LoVo (cell line): ENCODE measurements at places on chromosomes 7 and 10.
A peak's percentile ranks its signal among the peaks of the same experiment; 100 is the strongest.

GRCh38 chr10:32985341-32985764 lies 27.3 kb upstream of the ITGB1 start:
- no peak for DNase-seq

- DNase-seq, result no peak
Measured at GRCh38 chr7:123244768-123245167, 45.0 kb upstream of the SLC13A1 start.

DNA sequence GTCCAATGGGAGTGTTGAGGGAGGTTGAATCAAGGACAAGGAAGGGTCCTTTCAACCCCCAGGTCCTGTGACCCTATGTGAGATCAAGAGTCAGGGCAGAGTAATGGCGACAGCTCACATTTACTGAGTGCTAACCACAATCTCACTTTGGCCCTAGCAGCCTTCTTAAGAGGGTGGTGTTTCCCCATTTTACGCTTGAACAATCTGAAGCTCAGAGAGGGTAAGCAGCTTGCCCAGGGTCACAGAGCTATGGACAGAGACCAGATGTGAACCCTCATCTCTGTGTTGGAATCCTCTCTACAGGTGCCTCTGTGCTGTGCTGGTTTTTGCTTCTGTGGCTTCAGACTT lies 102.0 kb downstream of the GRK5 start:
- no peak for DNase-seq

GRCh38 chr10:49612513-49613164 lies 1.2 kb upstream of the CHAT start:
- DNase-seq, result peak; percentile 23

GRCh38 chr7:156236181-156236889 lies 404.2 kb upstream of the RNF32 start:
- DNase-seq, result no peak

DNA sequence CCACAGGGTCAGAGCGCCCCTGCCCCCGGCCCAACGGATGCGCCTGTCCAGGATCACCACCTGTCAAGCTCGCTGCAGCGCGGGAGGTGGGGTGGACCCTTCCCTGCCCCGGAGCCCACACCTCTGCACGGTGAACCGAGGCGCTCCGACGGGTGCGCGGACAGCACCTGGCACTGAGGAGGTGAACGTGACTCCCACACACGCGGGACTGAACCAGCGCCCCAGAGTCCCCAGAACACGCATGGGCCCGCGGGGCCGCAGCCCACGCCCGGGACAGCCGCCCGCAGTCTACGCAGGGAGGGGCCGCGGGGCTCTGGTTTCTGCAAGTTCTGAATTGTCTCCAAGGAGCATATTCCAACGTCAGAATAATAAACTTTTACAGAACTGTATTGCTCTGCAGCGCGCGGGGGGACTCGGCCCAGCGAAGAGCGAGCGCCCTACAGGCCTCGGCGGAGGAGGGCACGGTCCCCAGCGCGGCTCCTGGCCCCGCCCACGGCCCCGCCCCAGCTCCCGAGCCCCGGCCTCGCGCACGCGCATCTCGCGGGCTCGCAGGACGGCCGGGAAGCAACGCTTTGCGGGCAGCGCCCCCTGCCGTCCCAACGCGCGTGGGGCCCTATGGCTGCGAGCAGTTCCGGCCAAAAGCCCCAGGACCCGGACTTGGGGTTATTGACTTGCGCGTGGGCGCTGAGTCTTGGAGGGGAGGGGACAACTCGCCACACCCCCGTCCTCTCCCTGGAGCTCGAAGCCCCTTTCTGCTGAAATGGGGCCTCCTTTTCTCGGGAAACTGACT lies 29.7 kb downstream of the OAT start:
- DNase-seq, result peak; percentile 89

- peak; percentile 58 for DNase-seq
Measured at GRCh38 chr10:31936933-31937332, 8.3 kb upstream of the ARHGAP12 start.
